Activated naive CD8-positive, alpha-beta T cell treated with anti-CD3 and anti-CD28 coated beads, Interleukin-2, amount 10 ng/mL, durations not matched to agents 7 days and 5 days (primary cell): ENCODE measurements at places on chromosomes 6 and 20. TPM values are rescaled to one million over a fixed set of nuclear protein-coding genes. Genes with fewer than 3 reads are reported as not detected.

GRCh38 chr20:22652681-22653588, 68.6 kb upstream of the FOXA2 start:
- no peak for DNase-seq

- no peak for DNase-seq
Measured at GRCh38 chr6:40529040-40529439, 58.1 kb downstream of the LRFN2 start.

DNA sequence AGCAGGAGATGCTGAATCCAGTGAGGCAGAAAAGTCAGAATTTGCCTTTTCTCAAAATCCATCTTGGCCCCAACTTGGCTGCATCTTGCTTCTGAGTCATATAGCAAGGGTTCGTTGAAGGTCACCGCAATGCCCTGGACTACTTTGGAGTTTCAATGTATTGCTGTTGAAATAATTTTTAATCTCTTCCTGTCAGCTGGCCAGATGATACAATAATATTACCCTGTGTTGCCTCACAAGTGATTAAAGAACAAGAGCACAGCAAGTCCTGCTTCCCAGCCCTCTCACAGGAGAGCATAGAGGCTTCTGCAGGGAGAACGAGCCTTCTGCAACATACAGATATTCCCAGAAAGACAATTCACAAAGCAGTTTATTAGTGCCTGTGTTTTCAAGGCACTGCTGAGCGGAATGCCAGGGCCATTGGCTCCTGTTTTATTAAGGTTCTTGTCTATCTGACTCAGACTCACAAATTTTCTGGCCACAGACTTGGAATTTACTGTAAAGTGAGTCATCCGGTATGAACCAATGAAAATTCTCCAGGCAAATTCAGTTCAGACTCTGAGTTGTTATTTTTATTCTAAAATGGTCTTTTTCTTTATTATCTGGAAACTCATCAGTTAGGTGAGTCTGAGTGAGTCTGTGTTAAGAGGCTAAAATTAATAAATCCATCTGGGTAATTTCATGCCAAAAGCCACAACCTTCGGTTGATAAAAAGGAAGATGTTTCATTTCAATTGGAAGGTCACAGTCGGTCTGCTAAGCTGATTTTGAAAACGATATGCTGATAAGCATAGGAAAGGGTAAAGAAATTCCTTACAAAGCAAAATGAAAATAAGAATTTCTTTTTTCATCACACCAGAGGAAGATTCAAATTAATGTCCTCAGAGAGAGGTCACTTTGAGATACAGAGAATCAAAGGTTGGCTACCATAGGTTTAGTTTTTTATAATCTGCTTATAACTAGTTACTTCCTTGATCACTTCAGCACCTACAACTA, 289.4 kb upstream of the STXBP5 start:
- no peak for DNase-seq

DNA sequence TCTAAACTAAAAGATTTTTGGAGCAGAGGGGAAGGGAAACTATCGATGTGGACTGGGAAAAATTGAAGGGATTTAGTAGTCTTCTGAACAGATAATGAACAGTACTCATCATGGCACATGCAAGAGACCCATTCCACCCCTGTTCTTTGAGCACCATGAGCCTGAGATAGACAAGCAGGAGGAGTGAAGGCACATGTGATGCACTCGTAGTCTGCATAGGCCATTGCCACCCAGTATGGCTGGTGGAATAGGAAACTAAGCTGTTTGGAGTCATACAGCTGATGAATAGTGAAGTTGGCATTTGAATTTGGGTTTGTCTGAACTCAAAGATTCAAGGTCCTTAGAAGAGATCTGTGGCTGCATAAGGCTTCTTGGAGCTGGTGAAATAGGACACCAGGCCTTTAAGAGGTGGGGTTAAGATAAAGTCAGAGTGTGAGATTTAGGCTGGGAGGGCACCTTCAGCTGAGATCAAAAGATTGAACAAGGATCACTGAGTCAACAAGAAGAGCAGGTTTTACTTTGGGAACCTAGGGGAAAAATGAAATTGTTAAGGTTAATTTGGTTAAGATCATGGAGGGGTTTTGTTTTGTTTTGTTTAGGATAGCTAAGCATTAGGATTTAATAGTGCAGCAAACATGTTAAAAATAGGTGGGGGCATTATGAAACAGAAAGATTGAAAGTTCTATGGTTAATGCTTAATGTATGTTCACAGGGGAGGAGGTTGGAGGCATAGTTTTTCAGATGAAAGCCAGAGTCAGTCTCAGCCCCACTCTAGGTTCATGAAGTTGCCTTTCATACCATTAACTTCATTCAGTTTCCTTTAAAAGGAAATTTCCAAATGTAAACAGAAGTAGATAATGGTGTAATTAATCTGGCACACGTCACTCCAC, 148.8 kb downstream of the ARID1B start:
- DNase-seq, result no peak

GRCh38 chr20:16590041-16590633, 16.9 kb upstream of the KIF16B start:
- no peak for DNase-seq

GRCh38 chr6:136318676-136319075, 29.0 kb upstream of the BCLAF1 start:
- DNase-seq, result no peak

DNA sequence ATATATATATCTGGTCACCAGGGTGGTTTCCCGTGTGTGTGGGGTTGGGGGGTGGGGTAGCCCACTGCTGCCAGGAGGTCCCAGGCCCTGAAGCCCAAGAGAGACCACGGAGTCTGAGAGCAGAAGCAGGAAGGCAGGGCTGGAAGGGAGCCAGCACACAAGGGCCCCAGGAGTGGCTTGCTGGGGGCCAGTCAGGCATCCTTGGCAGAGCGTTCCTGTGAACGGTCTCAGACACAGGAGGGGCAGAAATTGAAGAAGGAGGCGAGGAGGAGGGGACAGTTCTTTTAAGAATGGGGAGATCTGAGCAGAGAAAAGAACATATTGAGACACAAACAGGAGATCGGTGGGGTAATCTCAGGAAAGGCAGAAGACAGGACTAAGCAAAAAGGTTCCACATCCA, 1.9 kb upstream of the EBF4 start:
- no peak for DNase-seq

DNA sequence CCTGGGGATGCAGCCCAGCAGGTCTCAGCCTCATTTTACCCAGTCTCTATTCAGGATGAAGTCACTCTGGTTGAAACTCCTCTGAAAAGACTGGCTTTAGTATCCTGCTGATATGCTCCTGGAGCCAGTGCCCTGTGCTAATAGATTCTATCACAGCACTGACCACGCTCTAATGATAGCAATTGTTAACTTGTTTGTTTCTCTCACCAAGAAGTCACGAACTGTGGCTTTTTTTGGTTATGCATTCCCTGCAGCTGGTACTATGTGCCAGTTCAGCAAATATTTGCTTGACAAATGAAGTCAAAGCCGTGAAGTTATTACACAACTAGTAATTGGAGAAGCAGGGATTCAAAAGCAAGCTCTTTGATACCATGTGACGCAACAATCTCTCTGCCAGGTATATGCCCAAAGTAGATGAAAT, 754.6 kb downstream of the KIF16B start:
- DNase-seq, result no peak

DNA sequence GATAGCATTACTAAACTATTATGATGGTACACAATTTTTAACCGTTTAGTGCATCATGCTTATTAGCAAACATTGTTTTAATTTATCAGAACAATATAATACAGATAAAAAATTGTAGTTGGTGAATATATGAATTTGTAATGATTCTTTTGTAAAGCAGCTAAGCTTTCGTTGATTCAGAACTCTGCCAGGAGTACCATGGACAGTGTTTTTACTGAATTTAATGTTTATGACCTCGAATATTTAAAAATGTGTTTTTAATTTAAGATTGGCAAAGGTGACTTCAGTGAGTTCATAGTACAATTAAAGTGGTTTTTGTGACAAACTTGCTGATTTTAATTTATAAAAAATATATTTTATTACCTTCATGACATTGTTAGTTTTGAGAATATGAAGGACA, 10.0 kb downstream of the AFDN start:
- no peak for DNase-seq

GRCh38 chr6:5481033-5481432, 219.7 kb downstream of the FARS2 start:
- no peak for DNase-seq

DNA sequence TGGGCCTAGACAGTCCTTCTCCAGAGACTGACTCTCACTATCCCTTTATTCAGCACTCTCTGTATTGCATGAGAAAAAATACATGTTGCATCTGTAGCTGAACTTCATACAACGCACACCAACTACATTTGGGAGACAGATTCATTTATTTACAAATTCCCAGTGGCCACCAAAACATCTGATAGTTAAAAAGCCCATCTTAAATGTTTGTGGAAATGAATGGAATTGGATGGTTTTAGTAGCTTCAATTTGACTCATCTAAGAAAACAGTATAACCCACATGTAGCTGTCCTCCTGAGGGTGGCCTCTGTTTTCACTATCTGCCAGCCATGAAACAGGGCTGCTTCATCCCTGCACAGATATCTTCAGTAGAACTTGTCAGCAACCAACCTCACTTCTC, 116.3 kb downstream of the PCSK2 start:
- DNase-seq, result no peak

DNA sequence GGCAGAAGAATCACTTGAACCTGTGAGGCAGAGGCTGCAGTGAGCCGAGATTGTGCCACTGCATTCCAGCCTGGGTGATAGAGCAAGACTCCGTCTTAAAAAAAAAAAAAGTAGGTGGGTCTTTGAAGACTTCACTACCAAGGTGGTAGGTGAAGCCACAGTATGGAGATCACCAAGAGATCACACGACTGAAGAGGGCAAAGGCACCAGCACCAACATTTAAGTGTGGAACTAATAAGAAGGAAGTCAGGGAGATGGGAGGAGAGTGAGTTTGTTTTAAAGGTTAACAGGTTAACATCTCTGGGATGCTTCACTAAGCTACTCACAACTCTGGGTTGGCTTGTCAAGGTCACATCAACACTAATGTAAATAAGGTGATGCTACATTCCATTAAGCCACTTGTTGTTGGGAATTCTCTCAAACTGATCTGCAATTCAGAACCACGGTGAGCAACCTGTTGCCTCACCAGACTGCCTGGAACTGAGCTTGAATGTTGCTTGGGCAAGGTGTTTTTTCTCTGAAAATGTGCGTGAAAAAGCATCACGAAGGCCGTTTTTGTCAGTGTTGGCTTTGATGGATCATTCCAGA, 48.7 kb downstream of the KCTD20 start:
- no peak for DNase-seq

DNA sequence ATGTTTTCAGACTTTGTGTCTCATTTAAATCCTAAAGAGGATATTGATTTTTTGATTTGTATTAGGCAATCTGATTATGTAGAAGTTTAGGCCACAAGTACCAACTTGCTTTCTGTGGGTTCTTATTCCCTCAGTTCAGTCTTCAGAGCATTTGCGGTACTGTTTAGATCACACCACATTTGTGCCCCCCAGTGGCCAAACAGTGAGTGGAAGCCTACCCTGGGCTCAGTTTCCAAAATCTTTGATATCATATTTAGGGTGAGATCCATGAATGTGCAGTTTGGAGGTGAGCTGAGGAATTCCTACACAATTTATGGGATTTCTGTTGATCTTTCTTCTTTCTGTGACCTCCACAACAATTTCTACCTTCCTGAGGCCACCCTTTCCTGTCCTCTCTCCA, 92.3 kb upstream of the FUT9 start:
- no peak for DNase-seq

GRCh38 chr6:26312501-26313397, 52.2 kb upstream of the BTN3A2 start:
- DNase-seq, result peak; percentile 76

DNA sequence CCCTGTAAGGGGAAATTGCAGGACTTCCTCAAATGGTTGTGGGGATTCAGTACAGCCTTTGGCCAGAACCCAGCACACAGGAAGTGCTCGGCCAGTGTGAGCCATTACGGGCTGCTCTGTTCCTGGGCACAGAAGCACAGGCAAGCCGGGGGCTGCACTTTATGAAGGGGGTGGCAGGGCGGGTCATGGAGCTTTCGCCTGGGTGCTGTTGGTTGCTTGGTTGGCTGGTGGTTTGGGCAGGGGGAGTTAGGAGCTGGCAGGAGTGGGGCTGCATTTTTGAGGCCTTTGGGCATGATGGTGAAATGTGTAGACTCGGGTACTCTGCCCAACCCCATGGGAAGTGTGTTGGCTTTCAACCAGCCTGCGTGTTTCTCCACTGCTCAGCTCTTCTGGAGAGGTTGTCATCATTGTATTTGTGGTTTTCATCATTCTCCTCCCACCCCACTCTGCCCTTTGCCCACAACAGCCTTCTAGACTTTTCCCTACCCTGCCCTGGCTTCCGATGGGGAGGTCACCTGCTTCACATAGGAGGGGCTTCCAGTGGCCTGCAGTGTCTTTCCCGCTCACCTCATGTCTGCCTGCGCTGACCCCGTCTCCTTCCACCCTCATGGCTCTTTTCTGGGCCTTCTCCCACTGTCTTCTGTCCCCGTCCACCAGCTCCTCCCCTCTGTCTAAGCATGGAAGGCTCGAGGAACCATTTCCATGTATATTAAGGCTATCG, 16.1 kb upstream of the RBM38 start:
- DNase-seq, result no peak

DNA sequence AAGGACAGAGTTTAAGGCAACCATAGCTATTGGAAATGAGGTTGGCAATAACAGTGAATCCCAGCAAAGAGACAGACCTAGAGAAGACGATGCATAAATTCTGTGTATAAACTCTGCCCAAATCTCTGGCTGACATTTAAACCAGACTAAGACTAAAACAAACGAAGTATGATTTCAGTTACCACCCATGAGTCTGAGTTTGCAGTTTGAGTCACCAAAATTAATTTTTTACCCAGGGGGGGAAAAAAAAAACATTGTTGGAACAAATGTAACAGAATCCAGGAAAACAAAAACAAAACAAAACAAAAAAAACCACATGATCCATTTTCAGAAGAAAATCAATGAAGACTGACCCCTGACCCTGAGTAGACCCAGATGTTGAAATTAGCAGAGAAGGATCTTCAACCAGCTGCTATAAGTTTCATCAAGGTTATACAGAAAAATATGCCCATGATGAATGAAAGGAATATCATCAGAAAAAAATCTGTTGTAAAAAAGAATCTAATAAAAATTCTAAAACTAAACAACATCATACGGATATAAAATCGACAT, 190.8 kb downstream of the GMDS start:
- DNase-seq, result no peak

DNA sequence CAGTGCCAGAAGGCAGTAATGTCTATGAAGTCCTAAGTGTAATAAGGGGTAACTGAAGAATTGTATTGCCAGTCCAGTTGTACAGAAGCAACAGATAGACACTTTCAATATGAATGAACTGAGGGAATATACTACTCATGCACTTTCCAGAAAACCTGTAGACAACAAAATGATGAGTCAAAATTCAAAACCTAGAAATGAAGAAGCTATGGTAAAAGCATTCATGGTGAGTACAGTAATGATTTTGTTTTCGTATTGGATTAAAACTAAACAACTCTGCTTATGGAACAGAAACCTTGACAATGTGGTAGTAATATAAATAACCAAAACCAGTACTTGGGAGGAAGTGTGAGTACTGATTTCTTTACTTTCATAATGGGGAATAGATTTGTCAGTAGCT, 35.0 kb downstream of the ARMC2 start:
- no peak for DNase-seq

Gene TSPO2
- not detected for total RNA-seq

Gene LTA
- total RNA-seq, result 15.2 TPM

Gene TOX2
- 0.26 TPM for total RNA-seq

Gene TCEA2
- total RNA-seq, result 74.9 TPM

Gene FAM83D
- total RNA-seq, result 14.4 TPM

Gene PROCR
- total RNA-seq, result 2.4 TPM

Gene HTR1E
- not detected for total RNA-seq

Gene MDFI
- not detected for total RNA-seq

Gene IL17A
- not detected for total RNA-seq

Gene MYMX
- total RNA-seq, result not detected

Gene WFDC10B
- not detected for total RNA-seq

Gene TFAP2D
- total RNA-seq, result not detected
